ENCODE measurements at places on chromosomes 1 and 21.

DNA sequence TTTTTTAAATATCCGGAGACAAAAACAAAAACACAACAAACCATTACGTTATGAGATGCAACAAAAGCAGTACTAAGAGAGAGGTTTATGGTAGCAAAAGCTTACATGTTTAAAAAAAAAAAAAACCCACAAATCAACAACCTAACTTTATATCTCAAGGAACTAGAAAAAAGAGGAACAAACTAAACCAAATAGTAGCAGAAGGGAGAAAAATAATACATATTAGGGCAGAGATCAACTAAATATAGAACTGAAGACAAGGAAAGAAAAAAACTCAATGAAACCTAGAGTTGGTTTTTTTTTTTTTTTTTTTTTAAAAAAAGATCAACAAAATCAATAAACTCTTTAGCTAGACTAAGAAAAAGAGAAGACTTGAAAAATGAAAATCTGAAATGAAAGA lies 34.9 kb downstream of the ZNF644 start:
- no peak for DNase-seq

GRCh38 chr1:17020502-17020901 lies 8.8 kb upstream of the ATP13A2 start:
- DNase-seq = no peak

DNA sequence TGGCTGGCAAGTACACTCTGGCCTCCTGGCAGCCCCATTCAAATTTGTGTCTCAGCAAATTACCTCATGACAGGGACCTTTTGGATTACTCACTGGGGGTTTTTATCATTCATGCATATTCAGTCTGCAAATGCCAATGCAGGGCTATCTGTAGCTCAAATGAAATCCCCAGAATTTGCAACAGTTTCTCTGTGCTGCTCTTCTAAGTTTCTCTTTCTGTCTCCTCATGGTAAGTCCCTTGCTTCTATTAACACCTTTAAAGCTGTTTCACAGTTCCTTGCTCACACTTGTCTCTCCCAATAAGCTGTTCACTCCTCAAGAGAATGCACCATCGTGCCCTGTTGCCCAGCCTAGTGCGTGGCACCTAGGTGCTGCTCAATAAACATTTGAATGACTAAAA lies 3.3 kb upstream of the FAM78B start:
- no peak for DNase-seq

GRCh38 chr1:221203224-221204054 lies 324.2 kb downstream of the HLX start:
- no peak for DNase-seq

GRCh38 chr1:203306089-203306964 lies 1.0 kb downstream of the BTG2 start:
- DNase-seq = no peak

GRCh38 chr1:239388578-239388977 lies 2.2 kb downstream of the CHRM3 start:
- DNase-seq = no peak

DNA sequence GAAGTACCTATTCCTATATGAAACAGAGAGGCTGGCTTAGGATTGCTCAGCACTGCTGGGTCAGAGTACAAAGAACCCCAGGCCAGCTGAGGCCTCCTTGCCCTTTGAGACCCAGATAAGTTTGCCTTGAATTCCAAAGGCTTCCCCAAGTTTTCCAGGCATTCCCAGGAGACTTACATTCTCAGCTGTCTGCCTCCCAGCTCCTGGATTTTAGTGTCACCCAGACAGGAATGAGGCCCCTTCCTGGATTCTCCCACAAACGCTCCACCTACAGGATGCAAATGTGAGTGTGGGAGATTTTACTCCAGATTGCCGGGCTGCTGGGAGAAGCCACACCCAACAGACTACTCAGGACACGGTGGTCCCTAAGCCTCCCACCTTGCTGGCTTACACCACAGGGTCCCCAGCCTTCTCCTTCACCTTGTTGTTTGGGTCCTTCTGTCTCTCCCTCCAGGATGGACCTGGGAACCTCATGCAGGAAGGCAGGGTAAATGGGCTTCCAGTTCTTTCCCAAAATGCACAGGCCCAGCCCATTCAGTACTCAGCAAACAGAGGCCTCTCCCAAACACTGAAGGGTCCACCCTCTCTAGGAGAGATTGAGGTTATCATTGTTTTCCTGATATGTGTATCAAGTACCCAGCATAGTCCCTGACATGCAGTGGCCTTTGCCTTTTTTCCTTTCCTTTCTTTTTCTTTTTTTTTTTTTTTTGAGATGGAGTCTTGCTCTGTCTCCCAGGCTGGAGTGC lies 10.6 kb downstream of the RHBG start:
- DNase-seq = no peak

GRCh38 chr1:234844479-234845031 lies 234.6 kb upstream of the IRF2BP2 start:
- no peak for DNase-seq

- DNase-seq = no peak
Measured at GRCh38 chr1:192967211-192967877, 91.8 kb downstream of the UCHL5 start.

DNA sequence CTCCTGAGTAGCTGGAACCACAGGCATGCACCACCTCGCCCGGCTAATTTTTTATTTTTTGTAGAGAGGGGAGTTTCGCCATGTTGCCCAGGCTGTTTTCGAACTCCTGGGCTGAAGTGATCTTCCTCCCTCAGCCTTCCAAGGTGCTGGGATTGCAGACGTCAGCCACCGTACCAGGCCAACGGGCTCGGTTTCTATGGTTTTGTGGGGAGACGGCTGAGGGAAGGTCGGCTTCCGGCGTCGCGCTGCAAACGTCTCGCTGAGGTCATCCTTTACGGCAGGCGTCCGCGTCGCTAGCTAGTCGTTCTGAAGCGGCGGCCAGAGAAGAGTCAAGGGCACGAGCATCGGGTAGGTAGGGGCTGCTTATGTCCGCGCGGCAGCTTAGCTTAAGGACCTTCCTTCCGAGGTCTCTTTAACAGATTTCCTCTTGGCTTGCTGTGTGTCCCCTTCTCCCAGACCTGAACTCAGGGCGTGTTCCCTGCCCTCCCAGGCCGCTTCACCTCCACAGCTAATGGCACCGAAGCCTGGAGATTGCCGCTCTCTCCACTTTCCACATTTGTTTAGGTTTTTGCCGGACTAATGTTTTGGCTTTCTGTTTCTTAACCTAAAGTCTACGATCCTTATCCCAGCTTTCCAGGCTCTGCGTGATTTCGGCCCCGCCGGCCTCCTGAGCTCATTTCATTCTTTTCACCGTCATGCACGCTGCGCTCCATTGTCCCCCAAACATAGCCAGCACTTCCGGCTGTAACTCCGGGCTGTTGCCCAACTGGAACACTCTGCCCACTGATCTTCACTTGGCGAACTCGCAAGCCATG lies at the start of gene NDUFS5:
TSS of gene NDUFS5 (plus strand) at position 300 of the 815 bp plus-strand sequence. CDS start 2,375 bp downstream, outside the sequence.
- peak; percentile 75 for DNase-seq

- DNase-seq = no peak
Measured at GRCh38 chr1:237134929-237135328, 92.9 kb downstream of the RYR2 start.

DNA sequence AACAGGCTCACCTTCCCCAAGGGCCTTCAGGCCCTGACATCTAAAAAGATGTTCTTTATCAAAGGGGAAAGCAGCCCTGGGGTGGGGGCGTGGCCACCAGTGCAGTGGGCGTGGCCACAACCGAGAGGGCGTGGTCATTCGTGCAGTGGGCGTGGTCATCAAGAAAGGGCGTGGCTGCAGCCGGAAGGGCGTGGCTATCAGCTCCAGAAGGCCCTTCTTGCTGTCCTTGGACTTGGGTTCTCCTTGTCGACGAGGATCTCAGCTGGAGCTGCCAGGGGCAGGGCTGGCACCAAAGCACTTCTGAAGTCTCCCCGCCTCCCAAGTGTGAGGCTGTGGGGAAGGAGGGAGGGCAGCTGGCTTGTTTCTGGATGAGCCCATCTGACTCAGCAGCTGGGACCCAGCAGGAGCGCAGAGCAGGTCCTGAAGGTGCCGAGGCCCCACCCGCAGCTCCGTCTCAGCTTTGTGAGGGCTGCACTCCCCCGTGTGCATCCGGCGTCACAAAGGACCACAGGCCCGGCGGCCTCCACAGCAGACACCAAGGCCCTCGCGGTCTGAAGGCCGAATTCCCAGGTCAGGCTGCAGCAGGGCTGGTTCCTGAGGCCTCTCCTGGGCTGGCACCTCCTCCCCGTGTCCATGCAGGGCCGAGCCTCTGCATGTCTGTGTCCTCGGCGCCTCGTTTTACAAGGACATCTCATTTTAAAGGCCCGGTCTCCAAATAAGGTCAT lies 12.8 kb downstream of the PDE9A start:
- DNase-seq = no peak

- no peak for DNase-seq
Measured at GRCh38 chr1:200708769-200709168, 29.9 kb upstream of the CAMSAP2 start.

- no peak for DNase-seq
Measured at GRCh38 chr1:203826175-203826574, 30.8 kb downstream of the ZBED6 start.

DNA sequence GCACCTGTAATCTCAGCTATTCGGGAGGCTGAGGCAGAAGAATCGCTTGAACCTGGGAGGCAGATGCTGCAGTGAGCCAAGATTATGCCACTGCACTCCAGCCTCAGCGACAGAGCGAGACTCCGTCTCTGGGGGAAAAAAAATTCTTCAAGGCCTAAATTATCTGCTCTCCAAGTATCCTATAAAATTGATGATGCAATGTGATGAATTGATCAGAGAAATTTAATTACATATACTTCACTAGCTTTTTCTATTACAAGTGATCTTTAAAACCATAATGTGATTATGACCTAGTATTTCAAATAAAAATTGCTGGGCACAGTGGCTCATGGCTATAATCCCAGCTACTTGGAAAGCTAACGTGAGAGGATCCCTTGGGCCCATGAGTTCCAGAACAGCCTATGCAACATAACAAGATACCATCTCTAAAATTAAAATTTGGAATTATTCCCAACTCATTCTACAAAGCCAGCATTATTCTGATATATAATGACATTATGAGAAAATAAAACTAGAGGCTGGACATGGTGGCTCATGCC lies 43.7 kb downstream of the ARID4B start:
- DNase-seq = no peak

- DNase-seq = no peak
Measured at GRCh38 chr1:16968372-16968771, 12.0 kb downstream of the MFAP2 start.

DNA sequence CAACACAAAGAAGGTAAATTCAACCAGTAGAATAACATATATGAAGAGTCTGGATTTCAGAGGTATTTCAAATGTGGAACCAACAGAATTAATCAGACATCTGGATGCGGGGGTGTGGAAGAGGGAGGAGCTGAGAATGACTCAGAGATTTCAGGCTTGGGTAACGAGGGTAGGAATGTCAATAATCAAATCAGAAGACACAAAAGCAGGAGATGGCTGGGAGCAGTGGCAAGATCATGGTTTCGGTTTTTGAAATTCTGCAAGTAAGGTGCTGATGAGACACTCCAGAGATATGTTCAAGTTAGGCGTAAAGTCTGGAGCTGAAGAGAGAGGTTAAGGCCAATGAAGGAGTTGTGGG lies 64.0 kb downstream of the PLPPR5 start:
- DNase-seq = no peak

GRCh38 chr1:228487336-228488124 lies at the start of gene RNF187:
Gene RNF187 (plus strand): TSS chr1:228487382.
- DNase-seq = no peak

DNA sequence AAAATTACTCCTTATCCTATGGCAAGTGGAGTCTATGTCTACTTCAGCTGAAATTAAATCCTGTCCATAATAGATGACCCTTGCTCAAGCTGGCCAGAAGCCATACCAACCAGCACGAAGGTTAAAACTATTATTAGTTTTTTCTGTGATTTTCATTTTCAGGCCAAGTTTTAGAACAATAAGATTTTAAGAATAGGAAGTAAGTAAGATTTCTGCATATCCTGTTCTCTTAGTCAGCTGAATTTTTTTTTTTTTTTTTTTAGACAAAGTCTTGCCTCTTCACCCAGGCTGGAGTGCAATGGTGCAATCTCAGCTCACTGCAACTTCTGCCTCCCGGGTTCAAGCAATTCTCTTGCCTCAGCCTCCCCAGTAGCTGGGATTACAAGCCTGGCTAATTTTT lies 6.1 kb upstream of the RBP7 start:
- no peak for DNase-seq

- DNase-seq = no peak
Measured at GRCh38 chr1:23553231-23554126, 5.8 kb downstream of the ID3 start.

- DNase-seq = no peak
Measured at GRCh38 chr1:54180701-54181360, 19.0 kb downstream of the CYB5RL start.

DNA sequence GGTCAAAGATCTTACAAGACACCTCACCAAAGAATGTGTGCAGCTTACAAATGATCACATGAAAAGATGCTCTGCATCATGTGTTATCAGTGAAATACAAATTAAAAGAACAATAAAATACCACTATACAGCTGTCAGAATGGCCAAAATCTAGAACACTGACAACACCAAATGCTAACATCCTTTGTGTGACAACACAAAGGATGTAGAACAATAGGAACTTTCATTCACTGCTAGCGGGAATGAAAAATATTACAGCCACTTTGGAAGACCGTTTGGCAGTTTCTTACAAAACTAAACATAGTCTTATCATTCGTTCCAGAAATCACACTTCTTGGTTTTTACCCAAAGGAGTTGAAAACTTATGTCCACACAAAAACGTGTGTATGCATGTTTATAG lies 20.6 kb upstream of the SELP start:
- DNase-seq = no peak

- no peak for DNase-seq
Measured at GRCh38 chr1:53210352-53210751, 10.1 kb downstream of the CZIB start.

GRCh38 chr1:200262326-200262965 lies 147.4 kb downstream of the ZNF281 start:
- no peak for DNase-seq

GRCh38 chr21:41571938-41572510 lies 64.1 kb upstream of the TMPRSS2 start:
- no peak for DNase-seq

DNA sequence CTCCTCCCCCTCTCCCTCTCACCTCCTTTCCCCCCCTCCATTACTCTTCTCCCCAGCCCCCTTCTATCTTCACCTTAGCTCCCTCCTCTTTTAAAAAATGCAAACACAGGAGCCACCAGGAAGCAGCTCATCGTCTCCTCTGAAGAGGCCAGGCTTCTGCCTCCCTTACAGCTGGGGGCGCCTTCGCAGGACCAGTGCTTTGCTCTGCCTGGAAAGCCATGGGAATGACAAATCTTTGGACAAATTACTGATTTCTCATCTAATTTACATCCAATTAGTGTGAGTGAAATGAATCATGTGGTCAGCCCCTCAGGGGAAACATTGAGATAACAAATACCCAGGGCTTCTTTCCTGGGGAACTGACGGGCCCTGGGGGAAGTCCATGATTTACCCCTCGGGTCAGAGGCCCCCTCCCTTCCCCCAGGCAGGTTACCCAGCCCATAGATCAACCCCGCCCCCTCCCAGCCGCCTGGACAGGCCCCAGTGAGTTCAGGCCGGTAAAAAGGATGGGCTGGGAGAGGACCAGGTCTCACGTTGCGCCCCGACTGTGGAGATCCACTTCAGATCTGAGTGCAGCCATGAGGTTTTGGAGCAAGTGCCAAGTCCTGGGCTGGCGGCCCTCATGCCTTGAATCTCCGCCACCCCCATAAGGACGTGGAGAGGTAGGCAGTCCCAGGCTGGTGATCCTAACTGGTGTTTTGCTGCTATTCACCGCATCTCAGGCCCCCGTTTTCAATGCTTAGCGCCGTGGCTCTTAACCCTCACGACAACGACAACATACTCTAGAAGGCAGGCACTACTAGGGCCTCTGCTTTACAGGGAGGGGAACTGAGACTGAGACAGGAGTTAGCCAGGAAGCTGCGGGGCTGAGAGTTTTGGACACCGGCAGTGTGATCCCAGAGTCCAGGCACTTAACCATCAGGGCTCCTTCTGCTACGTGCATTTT lies 300.8 kb downstream of the RRAGC start:
- no peak for DNase-seq

GRCh38 chr21:15130751-15131150 lies 66.0 kb upstream of the NRIP1 start:
- no peak for DNase-seq

Data from cerebellar nuclear complex (tissue), 1 donor.